Thymus (tissue), 14 donors: ENCODE measurements at places on chromosomes 13 and 19. TPM values are rescaled to one million over a fixed set of nuclear protein-coding genes. Genes with fewer than 3 reads are reported as not detected.

LILRA6 gene
- total RNA-seq = 0.61 TPM

ZNF723 gene
- total RNA-seq = not detected

ARL11 gene
- total RNA-seq = 1.3 TPM

TPGS1 gene
- total RNA-seq = 20.4 TPM

KLK4 gene
- total RNA-seq = not detected

KISS1R gene
- total RNA-seq = 0.24 TPM

C13orf42 gene
- total RNA-seq = 0.05 TPM

ADAMTSL5 gene
- 0.05 TPM for total RNA-seq

CGB8 gene
- 0.14 TPM for total RNA-seq

TUBA3C gene
- not detected for total RNA-seq

FAM216B gene
- total RNA-seq = 0.05 TPM

SEMA6B gene
- total RNA-seq = 0.85 TPM

ENOX1 gene
- total RNA-seq = 4.0 TPM

SPRYD7 gene
- total RNA-seq = 2.0 TPM

ATCAY gene
- total RNA-seq = 0.09 TPM

ZNF878 gene
- total RNA-seq = 0.38 TPM

MAST3 gene
- total RNA-seq = 2.0 TPM

ZNF784 gene
- 2.7 TPM for total RNA-seq

SPRY2 gene
- total RNA-seq = 7.6 TPM

SPRED3 gene
- under 0.01 TPM for total RNA-seq

KLK15 gene
- total RNA-seq = not detected

CKM gene
- total RNA-seq = 2.3 TPM

RGCC gene
- 120 TPM for total RNA-seq

LIM2 gene
- total RNA-seq = not detected

ZNF667 gene
- total RNA-seq = 3.8 TPM

NMRK2 gene
- total RNA-seq = 0.14 TPM

CCDC8 gene
- 10.3 TPM for total RNA-seq

ZNF382 gene
- 8.6 TPM for total RNA-seq

PRR36 gene
- 0.09 TPM for total RNA-seq

FGF22 gene
- total RNA-seq = not detected

APOC4 gene
- total RNA-seq = not detected

SHISA7 gene
- total RNA-seq = 0.05 TPM

KLK5 gene
- 0.28 TPM for total RNA-seq

MAG gene
- 0.09 TPM for total RNA-seq

PRRG2 gene
- 2.2 TPM for total RNA-seq

YJEFN3 gene
- 1.0 TPM for total RNA-seq

MCF2L gene
- total RNA-seq = 13.0 TPM

RSPH6A gene
- total RNA-seq = not detected

PGLYRP1 gene
- 4.3 TPM for total RNA-seq

PSG11 gene
- total RNA-seq = 0.05 TPM
